Stimulated activated CD4-positive, alpha-beta T cell treated with anti-CD3 and anti-CD28 coated beads, Interleukin-4, amount 100 ng/mL, for 24 hours (primary cell): ENCODE measurements at places on chromosomes 5 and 9.

DNA sequence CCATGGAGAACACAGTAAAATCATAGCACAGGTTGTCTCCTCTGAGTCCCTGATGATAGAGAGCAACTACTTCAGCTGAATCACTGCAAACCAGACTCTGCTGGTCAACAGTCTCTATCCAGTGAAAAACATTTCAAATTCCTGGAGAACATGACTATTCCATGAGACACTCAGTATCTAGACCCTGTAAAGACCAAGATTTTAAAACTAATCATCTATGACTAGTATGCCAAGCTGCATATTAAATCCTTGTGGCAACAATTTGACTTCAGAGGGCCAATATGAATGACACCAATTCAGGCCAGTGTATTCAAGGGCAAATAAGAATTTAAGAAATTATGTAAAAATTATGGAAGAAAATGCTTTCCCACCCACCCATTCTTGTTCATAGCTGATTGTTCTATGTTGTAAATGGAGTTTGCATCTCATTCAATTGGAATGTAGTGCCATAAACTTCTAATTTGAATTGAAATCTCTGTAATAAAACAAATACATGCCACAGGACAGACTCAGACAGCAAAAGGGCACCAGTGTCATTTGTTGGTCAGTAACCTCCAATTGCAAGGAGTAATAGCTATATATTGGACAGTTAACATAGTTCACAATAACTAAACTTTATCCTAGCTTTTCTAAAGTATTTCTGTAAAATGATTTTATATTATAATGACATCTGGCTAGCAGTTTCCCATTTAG lies 80.1 kb upstream of the LPAR1 start:
- no peak for DNase-seq

- DNase-seq, result no peak
Observed at GRCh38 chr9:27595733-27596132, 22.5 kb upstream of the C9orf72 start.

GRCh38 chr5:39203951-39204350 lies 15.4 kb downstream of the FYB1 start:
- no peak for DNase-seq

DNA sequence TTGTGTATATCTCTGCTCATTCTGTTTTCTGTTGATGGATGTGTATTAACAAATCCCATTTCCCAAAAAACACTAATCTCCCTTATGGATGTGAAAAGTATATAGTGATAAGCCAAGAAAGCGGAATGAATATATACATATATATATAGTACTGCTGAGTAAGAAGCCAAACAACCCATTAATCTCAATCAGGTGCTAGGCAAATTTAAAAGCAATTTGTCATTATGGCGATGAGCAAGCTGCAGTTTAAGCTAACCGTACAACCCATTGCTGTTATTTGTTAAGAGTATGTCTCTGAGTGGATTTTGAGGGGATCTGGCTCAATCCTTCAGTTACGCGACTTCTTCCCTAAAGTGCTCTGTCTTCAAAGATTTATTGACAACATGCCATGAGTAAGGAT lies 640.4 kb upstream of the ARRDC3 start:
- no peak for DNase-seq

DNA sequence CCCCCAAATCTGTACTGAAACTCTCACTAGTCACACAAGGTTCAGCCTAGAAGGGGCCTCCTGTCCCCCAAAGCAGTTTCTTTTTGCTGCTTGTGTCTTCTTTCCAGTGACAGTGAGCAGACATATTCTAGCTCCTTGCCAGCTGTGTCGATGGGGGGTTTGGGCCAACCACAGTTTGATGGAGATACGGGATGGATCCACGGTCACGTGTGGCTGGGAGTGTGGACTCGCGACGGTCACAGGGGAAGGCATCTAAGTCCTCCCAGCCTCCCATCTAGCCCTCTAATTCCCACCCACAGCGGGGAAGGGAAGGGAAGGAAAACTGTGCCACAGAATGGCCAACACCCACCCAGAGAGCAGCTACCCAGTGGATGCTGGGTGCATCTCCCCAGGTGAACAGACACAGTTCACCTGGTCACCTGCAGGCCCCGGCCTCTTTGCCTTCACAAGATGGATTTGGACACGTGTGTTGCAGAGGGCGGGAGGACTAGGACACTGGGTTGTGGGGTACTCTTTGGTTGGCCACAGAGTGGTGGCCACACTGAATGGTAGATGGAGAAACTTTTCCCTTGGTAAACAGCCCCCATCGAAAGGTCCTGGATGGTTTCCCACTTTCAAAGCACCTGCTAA lies 54.4 kb downstream of the CRB2 start:
- no peak for DNase-seq

GRCh38 chr5:3035452-3035851 lies 284.0 kb upstream of the IRX2 start:
- no peak for DNase-seq

DNA sequence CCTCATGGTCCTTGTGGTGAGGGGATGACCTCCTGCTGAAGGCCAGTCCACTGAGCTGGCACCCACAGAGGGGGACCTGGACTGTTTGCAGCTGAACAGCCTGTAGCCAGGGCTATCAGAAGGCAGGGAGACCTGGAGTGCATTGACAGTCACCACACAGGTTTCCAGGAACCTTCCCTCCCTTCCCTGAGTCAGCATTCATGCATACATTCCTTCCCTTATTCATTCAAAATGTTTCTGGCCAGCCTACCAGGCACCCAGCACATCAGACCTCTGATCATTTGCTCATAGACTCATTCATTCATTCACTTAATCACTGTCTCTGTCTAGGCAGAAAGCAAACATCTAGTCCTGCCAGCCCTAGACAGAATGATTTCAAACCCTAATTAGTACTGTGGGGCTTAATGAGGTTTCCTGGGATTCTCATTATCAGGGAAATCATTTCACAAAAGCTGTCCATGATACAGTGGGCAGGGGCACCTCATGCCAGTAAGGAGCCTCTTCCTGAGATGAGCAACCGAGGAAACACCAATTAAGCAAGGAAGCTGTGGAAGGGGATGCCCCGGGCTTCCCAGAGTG lies 110.1 kb upstream of the PPP1R26 start:
- DNase-seq, result no peak

DNA sequence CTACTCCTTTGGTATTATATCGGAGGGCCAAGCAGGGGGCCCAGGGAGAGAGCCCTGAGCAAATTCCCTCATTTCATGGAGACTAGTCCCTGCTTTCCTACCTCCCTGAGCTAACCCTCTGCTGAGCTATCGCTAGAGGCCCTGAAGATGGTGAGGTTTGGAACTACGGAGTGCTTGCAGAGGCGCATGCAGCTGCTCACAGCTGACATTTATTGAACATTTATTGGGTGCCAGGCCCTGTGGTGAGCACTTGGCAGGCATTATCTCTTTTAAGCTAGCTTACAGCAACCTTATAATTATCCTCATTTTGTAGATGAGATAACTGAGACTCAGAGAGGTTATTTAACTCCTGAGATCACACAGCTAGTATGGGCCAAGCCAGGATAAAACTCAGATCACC lies 9.8 kb downstream of the FAT2 start:
- no peak for DNase-seq
